ENCODE measurements at places on chromosomes 13 and 19.

DNA sequence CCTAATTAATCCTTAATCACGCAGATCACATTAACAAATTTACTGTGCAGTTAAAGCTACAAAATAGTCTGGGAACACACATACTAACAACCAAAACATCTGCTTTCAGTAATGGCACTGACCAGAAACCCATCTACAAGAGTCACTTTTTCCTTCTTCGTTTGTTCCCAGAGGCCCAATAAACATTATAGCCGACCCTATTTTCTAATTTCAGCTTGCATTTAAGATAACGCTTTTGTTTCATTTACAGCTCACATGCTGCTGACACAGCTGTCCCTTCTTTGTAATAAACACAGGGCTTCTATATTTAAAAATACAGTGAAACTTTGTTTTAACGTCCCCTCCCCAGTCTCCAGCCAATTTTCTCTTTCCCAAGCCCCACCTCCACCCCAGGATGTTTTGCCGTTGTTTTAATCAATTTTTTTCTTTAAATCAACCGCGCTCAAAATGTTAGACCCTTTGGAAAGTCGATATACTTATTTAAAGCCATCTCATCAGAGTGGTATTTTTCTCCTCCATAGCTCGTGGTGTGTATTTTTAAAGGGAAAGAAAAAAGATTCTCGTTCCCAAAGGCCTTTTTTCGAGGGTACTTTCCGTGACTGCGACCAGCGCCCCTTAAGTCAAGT is 1.7 kb upstream of the WBP4 start:
- peaks cover 61% of the 10 kb centered on the region for H3K4me1 ChIP-seq
- H3K36me3 ChIP-seq, result no peaks in the 10 kb centered on the region
- H3K27ac ChIP-seq, result peak overlapping the region; percentile 94
- DNase-seq, result no peak

GRCh38 chr19:41352609-41353465 is 885 bp downstream of the TGFB1 start:
- peak overlapping the region; percentile 64 for H3K27ac ChIP-seq
- peaks cover 6% of the 10 kb centered on the region for H3K4me1 ChIP-seq
- H3K27me3 ChIP-seq, result no peaks in the 10 kb centered on the region
- H3K36me3 ChIP-seq, result no peaks in the 10 kb centered on the region
- DNase-seq, result peak; percentile 76

GRCh38 chr13:26229080-26229615 is 7.0 kb upstream of the RNF6 start:
- H3K27me3 ChIP-seq, result no peaks in the 10 kb centered on the region
- H3K4me1 ChIP-seq, result no peaks in the 10 kb centered on the region
- H3K36me3 ChIP-seq, result no peaks in the 10 kb centered on the region
- no peak overlapping the region for H3K27ac ChIP-seq
- H3K4me3 ChIP-seq, result no peak overlapping the region
- DNase-seq, result no peak

GRCh38 chr19:7578127-7578526 is 17.5 kb upstream of the CAMSAP3 start:
- no peaks in the 10 kb centered on the region for H3K4me1 ChIP-seq
- no peak overlapping the region for H3K4me3 ChIP-seq
- DNase-seq, result no peak
- peaks cover 5% of the 10 kb centered on the region for H3K27me3 ChIP-seq
- H3K36me3 ChIP-seq, result no peaks in the 10 kb centered on the region

DNA sequence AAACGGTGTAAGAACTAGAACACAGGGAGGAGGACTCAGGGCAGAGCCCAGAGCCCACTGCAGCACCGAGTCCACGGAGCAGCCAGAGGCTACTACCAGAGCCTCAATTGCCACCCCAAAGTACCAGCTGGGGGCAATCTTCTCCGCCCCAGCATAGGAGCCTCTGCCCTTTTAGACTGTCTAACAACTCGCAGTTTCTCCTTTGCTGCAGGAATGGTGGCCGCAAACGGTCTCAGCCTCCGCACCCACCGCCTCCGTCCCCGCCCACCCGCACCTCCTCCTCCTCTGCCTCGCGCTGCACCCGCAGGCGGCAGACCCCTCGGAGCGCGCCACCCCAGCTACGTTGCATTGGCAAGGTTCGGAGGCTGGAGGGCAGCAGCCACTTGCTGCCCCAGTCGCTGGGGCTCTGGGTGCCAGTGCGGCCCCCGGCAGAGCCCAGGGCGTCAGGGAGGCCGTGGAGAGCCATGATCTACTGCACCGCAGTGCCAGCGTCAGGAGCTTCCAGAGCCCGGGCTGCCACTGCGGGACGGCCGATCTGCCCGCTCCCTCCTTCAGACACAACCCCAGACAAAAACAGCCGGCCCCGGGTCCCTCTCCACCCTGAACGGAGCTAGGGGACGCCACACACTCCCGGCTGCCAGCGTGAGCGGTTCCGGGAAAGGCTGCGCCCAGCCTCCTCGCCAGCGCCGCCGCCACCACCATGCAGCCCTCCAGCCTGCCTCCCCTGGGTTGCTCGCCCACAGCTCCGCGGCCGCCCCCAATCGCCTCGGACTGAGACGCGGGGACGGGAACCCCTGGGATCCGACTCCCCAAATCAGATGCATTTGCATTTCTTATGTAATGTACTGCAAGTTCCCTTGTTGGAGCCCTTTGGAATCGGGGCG is 1.8 kb downstream of the FGF14 start:
- no peaks in the 10 kb centered on the region for H3K36me3 ChIP-seq
- peak overlapping the region; percentile 67 for H3K4me3 ChIP-seq
- DNase-seq, result peak; percentile 21
- H3K27ac ChIP-seq, result no peak overlapping the region

GRCh38 chr13:31433746-31434145 is 234.0 kb downstream of the B3GLCT start:
- H3K27me3 ChIP-seq, result no peaks in the 10 kb centered on the region
- no peak overlapping the region for H3K4me3 ChIP-seq
- H3K27ac ChIP-seq, result no peak overlapping the region
- no peak for DNase-seq
- H3K4me1 ChIP-seq, result no peaks in the 10 kb centered on the region

GRCh38 chr13:31929031-31929770 is 102.4 kb upstream of the FRY start:
- no peak overlapping the region for H3K27ac ChIP-seq
- no peaks in the 10 kb centered on the region for H3K27me3 ChIP-seq
- peaks cover 14% of the 10 kb centered on the region for H3K4me1 ChIP-seq
- DNase-seq, result no peak

DNA sequence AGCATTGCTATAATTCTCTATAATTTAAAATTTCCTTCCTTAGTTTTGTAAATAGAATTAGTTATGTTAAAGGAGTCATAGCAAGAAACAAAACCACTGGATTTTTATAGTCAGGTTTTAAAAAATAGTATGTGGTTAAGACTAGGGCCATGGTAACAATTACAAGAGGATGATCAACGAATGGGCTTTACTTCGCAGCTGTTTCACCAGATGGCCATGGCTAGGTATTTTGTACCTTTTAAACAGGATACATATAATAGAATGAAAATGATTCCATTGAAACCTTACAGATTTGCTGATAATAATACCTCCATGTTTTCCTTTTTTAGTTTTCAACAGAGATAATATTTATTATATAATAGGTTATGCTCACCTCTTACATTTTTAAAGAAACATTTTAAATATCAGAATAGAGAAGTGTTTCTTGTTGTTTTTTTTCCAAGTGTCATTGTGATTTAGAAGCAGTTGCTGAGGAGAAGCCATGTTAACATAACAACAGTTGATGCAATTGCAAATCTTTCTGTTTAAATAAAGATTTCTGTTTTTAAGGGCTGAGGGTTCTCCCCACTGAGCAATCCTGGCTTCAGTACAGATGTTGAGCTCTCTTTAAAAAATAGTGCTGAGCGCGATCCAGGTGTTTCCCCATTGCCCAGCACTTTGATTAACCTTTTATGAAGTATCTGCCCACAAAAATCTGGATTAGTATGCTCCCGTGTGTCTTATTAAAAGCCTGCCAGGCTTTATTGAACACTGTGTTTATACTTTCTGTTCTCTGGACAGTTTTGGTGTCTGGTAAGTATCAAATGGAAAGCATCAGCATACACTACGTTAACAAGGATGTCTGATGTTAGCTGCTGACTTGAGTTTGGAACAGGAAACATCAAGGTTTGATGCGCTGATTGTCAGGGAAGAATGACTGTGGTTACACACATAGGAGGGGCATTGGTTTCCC is 205.3 kb downstream of the HS6ST3 start:
- H3K36me3 ChIP-seq, result no peaks in the 10 kb centered on the region
- no peaks in the 10 kb centered on the region for H3K27me3 ChIP-seq
- H3K4me1 ChIP-seq, result no peaks in the 10 kb centered on the region
- DNase-seq, result no peak

- no peak overlapping the region for H3K27ac ChIP-seq
- peak; percentile 7 for DNase-seq
- H3K27me3 ChIP-seq, result no peaks in the 10 kb centered on the region
- no peaks in the 10 kb centered on the region for H3K4me1 ChIP-seq
Observed at GRCh38 chr13:85864963-85865530, 65.8 kb upstream of the SLITRK6 start.

- H3K4me3 ChIP-seq, result no peak overlapping the region
- DNase-seq, result no peak
- H3K4me1 ChIP-seq, result no peaks in the 10 kb centered on the region
- H3K36me3 ChIP-seq, result no peaks in the 10 kb centered on the region
Observed at GRCh38 chr13:97471711-97472110, 37.7 kb downstream of the RAP2A start.

GRCh38 chr19:47658431-47659348 is 49.8 kb downstream of the BICRA start:
- H3K27me3 ChIP-seq, result no peaks in the 10 kb centered on the region
- H3K4me1 ChIP-seq, result peaks cover 3% of the 10 kb centered on the region
- no peak overlapping the region for H3K4me3 ChIP-seq
- H3K27ac ChIP-seq, result no peak overlapping the region

GRCh38 chr19:18329035-18329376 is 6.1 kb upstream of the LSM4 start:
- peaks cover 6% of the 10 kb centered on the region for H3K4me1 ChIP-seq
- H3K4me3 ChIP-seq, result no peak overlapping the region
- DNase-seq, result no peak
- no peaks in the 10 kb centered on the region for H3K36me3 ChIP-seq
- H3K27me3 ChIP-seq, result no peaks in the 10 kb centered on the region

DNA sequence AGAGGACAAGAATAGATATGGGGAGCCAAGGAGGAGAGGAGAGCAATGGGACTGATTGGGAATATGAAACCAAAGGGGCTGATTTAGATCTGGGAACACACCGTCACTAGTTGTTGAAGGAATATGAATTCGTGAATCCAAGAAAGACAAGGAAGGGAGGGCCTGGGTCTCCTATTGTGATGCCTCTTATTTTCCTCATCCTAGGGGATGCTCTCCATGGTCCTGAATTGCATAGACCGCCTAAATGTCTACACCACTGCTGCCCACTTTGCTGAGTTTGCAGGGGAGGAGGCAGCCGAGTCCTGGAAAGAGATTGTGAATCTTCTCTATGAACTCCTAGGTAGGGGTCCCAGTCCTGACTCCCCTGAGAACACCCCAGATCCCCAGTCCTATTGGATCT is 21.5 kb downstream of the RYR1 start:
- H3K27me3 ChIP-seq, result no peaks in the 10 kb centered on the region
- H3K4me1 ChIP-seq, result no peaks in the 10 kb centered on the region
- DNase-seq, result peak; percentile 53
- no peaks in the 10 kb centered on the region for H3K36me3 ChIP-seq
- H3K27ac ChIP-seq, result no peak overlapping the region
- no peak overlapping the region for H3K4me3 ChIP-seq

DNA sequence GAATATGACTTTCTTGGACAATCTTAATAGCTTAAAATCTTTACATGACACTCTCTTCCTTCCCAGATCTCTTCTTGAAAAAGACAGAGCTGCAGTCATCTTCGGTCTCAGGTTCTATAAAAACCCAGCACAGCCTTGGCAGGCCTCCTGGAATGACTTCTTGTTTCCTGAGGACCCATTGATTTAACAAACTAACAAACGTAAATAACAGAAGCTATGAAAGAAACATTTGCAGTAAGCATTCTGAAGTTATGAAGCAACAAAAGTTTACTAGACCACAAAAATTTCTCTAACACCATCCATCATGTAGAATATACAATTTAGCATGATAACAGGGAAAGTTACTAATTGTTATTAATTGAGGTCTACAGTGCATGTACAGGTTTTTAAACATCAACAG is 62.8 kb upstream of the STARD13 start:
- no peaks in the 10 kb centered on the region for H3K4me1 ChIP-seq
- H3K36me3 ChIP-seq, result no peaks in the 10 kb centered on the region
- DNase-seq, result no peak
